ENCODE measurements at places on chromosomes 6 and 20.
A peak's percentile ranks its signal among the peaks of the same experiment; 100 is the strongest.

- DNase-seq, result peak; percentile 79
Observed at GRCh38 chr6:84860920-84861319, 96.5 kb upstream of the TBX18 start.

DNA sequence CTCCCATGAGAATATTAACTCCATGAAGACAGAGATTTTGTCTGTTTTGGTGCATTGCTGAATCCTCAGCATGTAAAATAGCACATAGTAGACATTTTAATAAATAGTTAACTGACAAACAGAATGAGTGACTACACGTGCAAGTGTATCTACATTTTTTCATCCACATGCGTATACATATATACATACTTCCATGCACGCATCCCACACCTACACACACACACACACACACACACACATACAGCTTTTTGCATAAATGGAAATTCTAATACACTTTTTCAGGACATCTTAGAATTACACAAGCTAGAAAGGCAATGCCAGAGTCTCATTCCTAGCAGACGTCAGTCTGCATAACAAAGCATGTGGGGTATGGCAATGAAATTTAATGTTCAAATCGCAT, 139.7 kb upstream of the LRFN2 start:
- DNase-seq, result no peak

DNA sequence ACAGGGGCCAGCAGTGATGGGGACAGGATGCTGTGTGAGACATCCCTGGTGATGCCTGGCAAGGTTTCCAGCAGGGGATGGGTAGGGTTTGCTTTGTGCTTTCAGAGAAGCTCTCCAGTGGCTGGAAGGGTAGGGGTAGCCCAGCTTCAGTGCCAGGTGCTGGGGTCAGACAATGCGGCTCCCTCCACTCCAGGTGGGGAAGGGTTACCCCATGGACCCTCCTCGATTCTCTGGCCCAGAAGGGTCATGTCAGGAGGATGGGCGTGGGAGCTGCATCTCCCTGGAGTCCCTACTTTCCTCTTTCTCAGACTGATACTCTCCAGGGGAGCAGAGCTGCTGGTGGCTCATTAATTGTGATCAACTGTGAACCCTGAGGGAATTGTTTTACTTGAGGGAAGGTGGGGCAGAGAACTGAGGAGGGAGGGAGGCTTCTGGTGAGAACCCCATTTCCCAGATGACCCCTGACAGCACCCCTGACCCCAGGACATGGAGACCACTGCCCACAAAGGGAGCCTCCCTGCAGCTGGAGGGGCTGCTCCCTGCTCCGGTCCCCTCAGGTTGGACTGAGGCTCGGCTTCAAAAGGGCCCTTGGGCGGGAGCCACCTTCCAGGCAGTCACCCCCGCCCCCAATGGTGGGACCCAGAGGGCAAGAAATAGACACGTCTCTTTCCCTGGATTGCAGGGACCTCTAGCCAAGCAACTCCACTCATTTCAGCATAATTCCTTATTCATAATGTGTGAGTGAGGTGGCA, 100.9 kb upstream of the BHLHE23 start:
- DNase-seq, result no peak

DNA sequence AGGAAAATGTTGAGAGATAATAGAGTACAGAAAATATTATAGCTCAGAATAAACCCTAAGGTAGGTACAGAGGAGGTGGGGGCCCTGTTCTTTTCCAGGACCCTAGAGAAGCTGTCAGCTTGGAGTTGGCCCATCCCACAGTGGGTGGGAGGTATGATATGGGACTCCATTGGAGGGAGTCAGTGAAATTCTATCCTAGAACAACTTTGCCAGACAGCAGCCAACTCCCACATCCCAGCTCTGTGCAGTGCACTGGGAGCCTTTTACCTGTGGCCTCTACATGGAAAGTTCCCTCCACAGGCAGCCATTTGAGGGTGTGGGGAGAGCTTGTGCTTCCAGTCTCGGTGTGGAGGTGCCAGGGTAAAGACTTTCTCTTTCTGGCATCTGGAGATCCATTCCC, 36.8 kb upstream of the CLIC5 start:
- no peak for DNase-seq

DNA sequence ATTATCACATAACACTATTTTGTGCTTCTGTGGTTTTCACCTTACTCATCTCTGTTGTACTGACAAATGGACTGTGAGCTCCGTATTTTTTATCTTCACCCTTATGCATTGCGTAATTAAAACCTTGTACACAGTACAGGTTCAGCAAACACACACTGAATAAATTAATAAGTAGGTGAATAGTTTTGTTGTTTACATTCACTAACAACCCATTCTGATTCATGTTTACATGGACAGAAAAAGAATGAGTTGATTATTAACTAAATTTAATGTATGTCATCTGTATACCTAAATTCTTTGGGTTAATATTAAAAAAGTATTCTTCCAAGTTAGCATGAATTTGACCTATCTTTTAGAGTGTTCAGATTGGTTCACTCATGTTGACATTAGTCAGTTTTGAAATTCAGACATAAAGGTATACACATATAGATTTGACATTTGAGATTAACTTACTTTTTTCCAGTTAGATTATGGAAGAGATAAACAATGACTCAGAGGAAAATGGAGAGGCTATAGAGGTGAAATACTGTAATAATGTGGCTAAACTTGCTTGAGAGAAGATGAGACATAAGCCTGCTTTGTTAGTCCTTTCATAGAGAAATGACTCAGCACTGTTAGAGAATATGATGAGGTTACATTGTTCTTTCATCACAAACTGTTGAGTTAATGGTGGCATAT, 541.7 kb upstream of the FLRT3 start:
- DNase-seq, result peak; percentile 84

All from fibroblast of mammary gland (primary cell).